ENCODE measurements at places on chromosomes 3 and 15. TPM values are rescaled to one million over a fixed set of nuclear protein-coding genes. Genes with fewer than 3 reads are reported as not detected.

PTX3 gene
- polyA plus RNA-seq, result 0.45 TPM

DNA sequence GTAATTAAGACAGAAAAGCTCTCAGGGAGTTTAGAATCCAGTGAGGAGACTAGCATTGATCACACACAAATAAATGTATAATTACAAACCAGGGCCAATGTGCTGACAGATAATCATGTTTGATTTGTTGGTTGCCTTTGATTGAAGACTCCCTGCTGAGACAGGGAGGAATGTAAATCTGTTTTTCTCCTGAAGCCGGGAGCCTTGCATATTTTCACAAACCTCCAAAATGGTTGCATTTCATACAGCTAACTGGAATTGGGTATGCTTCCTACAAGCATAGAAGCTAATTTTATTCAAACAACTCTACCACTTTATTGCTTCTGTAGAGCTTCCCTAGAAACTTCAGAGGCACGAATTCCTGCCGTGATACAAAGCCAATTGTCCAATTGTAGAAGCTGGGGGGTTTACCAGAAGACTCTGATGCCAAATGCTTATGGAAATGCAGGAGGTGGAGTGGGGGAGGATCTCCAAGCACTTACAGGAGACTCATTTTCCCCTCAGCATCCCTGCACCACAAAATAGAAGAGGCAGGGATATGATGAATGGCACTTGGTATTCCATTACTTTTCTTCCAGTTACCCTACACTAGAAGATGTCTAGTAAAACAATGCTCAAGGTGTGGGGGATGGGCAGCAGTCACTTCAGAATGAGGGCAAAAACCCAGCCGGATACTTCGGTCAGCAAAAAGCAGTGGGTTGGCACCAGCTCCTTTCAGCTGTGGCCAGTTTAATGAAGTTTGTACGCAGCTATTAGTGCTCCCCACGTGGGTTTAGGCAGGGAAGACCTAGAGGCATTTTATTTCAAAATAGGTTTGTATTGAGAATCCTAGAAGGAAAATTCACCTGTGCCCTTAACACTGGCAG, 11.4 kb upstream of the MEX3B start:
- DNase-seq, result no peak

THBS1 gene
- polyA plus RNA-seq, result 26.4 TPM

GRCh38 chr3:124639406-124640237, 90.6 kb upstream of the UMPS start:
- no peak for DNase-seq

GRCh38 chr3:146589899-146590508, 15.1 kb downstream of the PLSCR5 start:
- peak; percentile 42 for DNase-seq

DNA sequence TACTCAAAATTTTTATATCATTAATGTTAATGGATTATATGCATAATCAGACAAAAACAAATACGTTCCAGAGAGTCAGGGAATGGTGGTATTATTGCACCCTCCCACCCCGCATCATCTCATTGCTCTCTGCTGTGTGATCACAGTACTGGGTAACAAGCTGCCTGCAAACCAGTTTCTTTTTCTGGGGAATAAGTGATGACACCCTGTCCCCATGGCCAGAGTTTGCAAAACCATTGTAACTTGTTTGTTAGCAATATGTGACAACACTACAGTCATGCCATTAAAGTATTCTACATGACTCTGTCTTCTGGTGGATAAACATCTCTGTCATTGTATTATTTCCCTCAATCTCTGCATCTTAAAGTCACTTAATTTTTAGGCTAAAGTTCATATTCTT, 39.5 kb downstream of the ZBTB38 start:
- no peak for DNase-seq

GPR149 gene
- polyA plus RNA-seq, result not detected

GRCh38 chr15:29124581-29125381, 144.8 kb downstream of the NSMCE3 start:
- DNase-seq, result peak; percentile 49

- DNase-seq, result no peak
Measured at GRCh38 chr3:35814531-35814930, 175.2 kb downstream of the ARPP21 start.

HEXA gene
- 199 TPM for polyA plus RNA-seq

- DNase-seq, result no peak
Measured at GRCh38 chr3:159881208-159881607, 107.4 kb upstream of the IL12A start.

Data from kidney (tissue), 22 donors.